ENCODE measurements at places on chromosomes 2 and 18.

DNA sequence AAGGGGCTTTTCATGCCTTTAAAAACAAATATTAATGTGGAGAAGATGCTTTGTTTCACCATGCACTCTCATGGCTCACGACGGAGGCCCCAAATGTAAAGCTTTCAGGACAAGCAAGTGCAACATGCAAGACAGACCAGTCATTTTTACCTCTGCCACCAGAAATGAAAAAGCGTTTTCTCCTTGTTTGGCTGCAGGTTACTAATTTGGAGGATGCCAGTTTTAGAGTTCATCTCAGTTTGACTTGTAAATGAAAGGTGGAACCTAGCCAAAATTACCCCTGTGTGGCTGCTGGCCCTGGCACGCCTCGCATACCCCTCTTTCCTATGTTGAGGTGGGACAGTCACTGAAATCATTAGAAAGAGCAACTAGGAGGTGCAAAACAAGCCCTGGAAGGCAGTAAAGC is 138.6 kb downstream of the BCL2 start:
- no peak for DNase-seq

DNA sequence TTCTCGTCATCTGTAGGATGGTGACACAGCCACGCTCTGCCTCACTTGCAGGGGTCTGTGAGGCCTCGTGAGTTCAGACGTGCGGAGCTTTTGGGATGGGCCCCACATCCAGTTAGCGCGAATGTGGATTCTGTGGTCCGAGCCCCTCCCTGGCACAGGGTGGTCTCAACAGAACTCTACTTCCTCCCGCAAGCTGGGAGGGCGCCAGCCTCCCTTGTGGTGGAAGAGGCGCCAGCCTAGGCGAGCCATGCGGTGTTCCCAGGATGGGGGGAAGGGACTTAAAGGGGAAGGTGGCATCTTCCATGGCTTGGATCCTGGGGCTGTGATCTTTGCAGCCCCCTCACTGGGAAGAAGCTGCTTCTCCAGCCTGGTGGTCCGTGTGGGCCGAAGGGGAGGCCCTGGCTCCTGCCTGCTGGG is 1.4 kb downstream of the SNORC start:
- DNase-seq: no peak

DNA sequence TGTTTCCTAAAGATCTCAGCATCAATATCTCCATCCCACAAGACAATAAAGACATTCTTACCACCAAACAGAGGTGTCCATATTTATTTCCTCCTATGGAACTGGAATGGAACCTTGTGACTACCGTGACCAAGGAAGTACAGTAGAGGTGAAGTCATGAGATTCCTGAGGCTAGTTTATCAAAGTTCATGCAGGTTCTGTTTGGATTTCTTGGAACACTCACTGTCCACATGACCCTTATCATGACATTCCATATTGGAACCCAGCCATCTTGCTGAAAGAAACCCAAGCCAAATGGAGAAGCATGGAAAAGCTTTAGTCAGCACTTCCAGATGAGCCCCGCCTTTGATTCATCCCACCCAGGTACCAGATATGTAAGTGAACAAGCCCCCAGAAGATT is 516.0 kb upstream of the POU3F3 start:
- no peak for DNase-seq

DNA sequence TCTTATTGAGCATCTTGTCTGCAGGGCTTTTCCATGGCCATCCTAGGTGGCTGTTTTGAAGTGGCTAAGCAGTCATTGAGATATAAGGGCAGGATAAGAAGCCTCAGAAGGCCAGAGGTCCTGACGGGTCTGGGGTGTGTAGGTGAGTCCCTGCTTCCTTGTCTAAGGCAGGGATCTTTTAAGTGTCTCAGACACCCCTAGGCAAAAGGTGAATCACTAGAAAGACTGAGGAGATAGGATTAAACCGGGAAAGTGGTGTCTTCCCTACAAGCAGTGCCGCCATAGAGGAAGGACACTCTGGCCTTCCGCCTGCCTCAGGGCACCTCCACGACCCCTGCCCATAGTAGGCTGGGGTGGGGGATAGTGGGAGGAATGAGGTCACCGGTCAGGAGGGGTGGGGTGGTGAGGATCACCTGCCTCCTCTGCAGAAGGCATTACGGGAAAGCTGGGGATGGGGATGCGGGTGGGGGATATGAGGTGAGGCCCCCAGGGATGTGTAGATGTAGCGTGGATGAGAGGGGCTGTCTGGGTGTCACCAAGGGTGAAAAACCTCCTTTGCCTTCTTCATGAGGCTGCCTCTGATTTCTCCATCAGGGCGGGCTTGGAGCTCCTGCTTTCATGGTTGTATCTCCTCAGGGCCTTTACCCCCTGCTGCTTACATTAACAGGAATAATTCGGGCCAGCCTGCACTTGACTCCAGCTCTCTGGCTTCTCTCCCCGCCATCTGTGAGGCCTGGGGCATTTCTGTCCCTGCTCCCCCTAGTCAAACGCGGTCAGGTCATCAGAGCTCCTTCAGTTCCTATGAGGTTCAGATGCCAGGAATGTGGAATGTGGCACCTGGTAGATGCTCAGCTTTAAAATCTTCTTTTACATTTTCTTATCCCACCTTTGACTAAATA is 244.0 kb downstream of the DYSF start:
- DNase-seq: no peak

DNA sequence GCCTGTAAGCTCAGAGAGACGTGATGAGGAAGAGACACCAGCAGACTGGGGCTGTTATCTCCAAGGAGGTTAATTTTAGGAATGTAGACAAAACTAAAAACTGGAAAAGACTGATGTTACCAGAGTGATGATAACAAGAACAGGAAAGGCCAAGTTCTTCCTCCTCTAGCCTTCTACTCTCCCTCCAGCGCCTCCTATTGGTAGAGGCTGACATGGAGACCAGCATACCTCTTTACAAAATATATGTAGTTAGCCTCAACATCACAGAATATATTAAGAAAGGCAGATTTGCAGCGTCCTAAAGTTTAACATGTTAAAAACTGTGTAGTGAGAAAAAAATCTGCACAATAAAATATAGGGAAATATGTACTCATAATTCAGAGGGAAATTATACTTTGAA is 66.0 kb downstream of the TCF4 start:
- peak; percentile 36 for DNase-seq
